ENCODE measurements at places on chromosomes 4 and X.

- DNase-seq = no peak
Measured at GRCh38 chr4:122423246-122423645, 33.3 kb downstream of the IL2 start.

DNA sequence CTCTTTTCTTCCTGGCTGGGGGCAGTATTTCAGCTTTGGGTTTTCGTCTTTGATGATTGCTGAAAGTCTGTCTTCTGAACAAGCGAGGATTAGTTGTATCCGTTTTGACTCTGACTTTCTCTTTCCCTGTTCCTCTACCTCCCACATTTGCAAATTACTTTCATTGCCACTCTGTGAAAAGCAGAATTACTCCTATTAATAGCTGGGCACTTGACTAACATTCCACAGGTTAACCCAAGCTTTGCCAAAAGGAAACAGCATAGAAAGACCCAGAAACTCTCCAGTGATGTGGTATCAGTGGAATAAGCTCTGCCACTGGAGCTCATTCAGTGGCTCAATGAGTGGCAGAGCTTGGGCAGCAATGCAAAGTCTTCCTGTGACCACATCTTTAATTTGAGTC, 238.9 kb downstream of the PALLD start:
- no peak for DNase-seq

DNA sequence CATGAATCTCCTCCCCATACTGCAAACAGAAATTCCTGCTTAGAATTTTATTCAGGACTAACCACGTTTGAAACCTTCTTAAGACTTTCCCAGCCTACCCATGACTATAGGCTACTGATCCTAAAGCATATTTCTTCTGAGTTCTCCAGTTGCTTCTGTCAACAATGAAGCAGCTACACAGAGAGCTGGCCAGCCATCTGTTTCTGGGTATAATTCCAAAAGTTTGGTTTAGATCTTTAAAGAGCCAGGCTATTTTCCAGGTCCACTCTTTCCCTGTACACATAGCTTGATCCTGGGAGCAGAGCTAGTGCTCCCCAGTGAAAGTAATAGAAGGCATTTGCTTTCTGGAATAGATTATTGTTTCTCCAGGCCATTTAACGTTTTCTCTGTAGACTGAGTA, 4.0 kb upstream of the ITM2A start:
- no peak for DNase-seq

GRCh38 chr4:135238940-135239339, 1037.4 kb upstream of the PABPC4L start:
- no peak for DNase-seq

- DNase-seq = no peak
Measured at GRCh38 chr4:24055623-24056022, 165.8 kb upstream of the PPARGC1A start.

DNA sequence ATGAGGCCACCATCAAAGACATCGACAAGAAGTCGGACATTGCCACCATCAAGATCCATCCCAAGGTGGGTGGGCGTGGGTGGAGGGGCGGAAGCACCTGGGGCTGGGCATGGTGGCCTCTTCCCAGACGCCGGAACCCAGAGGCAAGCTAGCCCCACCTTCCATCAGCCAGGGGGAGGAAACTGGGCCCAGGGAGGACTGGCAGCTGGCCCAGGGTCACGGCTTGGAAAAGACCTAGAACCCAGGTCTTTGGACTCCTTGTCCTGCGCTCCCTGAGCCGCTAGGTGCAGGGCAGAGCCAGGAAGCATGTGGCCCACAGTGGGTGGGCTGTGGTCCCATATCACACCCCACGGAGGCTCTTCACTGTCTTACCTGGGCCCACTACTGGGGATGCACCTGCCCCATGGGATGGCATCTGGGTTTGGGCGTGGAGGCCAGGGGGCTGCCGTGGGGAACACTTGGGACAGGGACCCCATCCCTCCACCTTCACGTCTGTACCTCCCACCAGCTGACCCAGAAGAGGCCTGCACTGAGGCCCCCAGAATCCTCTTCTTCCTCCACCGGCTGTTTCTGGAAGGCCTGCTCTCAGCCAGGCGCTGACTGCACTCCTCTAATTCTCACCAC, 17.3 kb downstream of the HTRA3 start:
- no peak for DNase-seq

GRCh38 chr4:121176082-121176934, 12.2 kb upstream of the TNIP3 start:
- no peak for DNase-seq

DNA sequence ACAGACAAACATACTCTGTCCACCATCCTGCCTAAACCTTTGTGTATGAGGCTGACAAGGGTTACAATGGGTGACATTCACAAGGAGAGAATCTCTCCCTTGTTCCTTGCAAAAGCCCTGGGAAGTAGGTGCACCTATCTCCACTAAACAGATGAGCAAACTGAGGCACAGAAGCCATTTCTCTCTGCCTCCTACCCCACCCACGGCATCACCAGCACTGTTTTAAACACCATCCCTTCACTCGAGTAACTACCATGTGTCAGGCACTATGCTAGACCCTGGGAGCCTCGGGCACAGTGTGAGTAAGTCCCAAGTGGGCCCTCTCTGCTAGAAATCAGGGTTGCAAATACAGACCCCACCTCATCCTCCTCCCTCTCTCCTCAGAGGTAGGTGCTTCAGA, 899 bp downstream of the LYAR start:
- no peak for DNase-seq

GRCh38 chr4:2249526-2250356, 7.8 kb upstream of the HAUS3 start:
- no peak for DNase-seq

DNA sequence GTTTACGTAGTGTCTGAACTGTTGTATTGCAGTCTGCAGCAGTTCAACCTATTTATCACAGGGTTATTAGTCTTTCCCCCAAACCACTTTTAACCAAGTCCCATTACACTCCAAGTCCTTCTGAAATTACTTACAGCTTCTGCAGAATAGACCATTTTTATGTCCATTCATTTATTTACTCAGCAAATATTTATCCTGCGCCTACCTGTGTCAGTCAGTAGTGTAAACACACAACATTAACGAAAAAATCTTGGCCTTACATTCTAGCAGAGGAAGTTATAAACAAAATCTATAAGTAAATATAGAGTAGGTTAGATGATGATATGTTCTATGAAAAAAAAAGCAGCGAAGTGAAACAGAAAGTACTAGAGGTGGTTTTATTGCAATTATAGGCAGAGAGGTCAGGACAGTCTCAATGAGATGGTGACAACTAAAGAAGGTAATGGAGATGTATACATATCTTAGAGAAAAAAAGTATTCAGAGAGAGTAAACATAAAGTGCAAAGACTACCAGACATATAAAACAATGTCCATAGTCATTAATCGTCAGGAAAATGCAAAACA, 534.7 kb downstream of the KCNIP4 start:
- DNase-seq = no peak

- DNase-seq = no peak
Measured at GRCh38 chr4:99807666-99808065, 9.0 kb upstream of the DAPP1 start.

DNA sequence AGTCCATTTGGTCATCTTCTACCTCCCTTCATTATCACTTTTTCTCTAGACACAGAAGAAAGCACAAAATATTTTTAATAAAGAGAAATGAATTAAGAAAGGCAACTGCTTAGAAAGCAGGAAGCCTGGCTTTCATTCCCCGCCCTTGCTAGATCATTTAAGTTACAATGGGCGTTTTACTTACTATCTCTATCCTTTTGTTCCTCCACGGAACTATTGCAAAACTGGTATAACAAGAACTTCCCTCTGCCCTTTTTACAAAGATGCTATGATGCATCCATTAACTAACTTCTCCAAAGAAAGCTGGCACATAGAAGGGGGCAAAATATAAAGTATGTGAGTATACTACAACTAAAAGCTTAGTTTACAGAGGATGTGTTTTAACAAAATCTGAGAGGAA, 434.5 kb upstream of the FTHL17 start:
- no peak for DNase-seq

GRCh38 chr4:160403081-160403480, 1300.2 kb downstream of the RAPGEF2 start:
- no peak for DNase-seq

DNA sequence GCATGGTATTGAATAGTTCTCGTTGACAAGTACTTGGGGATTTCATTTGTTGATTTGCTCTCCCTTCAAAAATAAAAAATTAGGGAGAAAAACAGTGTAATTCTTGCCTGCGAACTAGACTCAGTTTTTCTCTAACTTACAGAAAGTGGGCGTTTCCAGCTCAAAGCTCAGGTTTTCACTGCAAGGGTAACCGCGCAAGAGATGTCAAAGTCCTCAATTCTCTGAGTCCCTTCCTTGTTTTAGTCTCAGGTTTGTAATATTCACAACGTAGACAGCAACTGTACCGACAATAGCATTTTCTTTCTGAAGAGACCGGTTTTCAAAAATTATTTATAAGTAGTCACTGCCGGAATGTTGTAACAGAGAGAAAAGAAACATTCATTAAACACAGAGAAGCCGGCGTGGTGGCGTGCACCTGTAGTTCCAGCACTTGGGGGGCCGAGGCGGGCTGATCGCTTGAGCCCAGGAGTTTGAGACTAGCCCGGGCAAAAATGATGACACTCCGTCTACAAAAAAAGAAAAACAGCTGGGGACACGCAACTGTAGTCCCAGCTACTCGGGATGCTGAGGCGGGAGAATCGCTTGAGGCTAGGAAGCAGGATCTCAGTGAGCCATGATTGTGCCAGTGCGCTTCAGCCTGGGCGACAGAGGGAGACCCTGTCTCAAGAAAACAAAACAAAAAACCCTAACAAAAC, 774 bp downstream of the ZCCHC4 start:
- no peak for DNase-seq

- no peak for DNase-seq
Measured at GRCh38 chr4:122758033-122758432, 25.5 kb downstream of the BBS12 start.

- peak; percentile 14 for DNase-seq
Measured at GRCh38 chrX:72540318-72540717, 32.3 kb downstream of the HDAC8 start.

DNA sequence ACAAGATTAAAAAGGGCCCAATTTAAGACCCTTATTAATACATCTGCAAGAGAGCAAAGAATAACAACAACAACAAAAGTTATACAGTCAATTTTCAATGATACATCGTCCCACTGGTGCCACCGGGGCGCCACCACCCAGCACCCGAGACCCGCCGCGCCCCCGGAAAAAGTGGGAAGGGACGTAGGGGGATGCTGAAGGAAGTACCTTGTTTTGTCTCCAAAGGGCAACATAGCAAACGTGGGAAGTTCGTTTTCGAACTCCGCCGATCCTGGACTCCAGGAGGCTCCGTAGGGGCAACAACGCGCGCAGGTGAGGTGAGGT, 1.7 kb downstream of the PDE5A start:
- DNase-seq = no peak

DNA sequence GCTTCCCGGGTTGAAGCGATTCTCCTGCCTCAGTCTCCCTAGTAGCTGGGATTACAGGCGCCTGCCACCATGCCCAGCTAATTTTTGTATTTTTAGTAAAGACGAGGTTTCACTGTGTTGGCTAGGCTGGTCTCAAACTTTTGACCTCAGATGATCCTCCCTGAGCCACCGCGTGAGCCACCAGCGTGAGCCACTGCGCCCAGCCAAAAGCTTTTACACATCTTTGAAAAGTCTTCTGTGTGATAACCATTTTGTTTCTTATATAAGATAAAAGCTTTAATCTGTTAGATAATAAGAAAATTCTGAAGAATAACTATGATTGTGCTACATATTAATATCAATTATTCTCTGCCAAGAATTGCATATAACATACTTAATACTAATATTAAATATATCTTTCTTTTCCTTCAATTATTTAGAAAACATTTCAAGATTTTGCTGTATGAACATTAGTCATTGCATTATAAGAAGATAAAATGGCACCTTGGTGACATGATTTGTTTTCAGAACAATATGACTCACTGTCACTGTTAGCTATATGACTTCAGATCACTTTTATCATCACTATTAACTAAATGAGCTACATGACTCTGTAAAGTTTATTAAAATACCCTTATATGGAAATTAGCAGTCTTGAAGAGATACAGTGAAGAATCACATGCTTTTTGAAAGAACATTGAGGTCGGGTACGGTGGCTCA, 33.4 kb downstream of the RUFY3 start:
- no peak for DNase-seq

GRCh38 chr4:119244344-119244743, 31.8 kb downstream of the USP53 start:
- no peak for DNase-seq

DNA sequence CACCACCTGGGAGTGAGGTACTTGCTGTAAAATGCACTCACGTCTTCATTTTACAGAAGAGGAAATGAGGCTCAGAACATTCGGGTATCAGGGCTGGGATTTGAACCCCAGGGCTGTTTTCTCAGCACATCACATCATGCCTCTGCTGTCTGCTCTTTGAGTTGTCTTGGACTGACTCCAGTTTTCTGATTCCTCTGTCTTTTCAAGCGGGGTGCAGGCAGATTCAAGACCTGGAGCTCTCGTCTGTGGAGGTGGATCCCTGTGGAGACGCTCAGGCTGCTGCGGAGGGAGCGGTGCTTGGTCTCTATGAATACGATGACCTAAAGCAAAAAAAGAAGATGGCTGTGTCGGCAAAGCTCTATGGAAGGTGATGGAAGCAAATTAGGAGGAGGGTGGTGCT, 6.3 kb downstream of the LAP3 start:
- DNase-seq = no peak

DNA sequence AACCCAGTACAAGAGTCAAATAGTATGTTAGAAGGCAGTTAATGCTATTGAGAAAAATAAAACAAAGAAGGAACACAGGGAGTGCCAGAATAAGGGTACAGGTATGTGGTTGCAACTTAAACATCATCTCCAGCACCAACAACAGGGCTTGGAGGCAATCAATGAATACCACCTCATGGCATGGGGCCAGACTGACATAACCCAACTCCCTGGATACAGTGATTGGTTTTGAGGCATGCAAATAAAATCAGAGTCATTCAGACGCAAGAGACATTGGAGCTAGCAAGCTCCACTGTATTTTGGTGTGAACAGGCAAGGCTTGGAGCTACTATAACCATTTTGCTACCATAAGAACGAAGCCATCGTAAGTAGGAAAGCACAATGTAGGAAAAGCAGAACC, 56.7 kb downstream of the PPP3CA start:
- no peak for DNase-seq

DNA sequence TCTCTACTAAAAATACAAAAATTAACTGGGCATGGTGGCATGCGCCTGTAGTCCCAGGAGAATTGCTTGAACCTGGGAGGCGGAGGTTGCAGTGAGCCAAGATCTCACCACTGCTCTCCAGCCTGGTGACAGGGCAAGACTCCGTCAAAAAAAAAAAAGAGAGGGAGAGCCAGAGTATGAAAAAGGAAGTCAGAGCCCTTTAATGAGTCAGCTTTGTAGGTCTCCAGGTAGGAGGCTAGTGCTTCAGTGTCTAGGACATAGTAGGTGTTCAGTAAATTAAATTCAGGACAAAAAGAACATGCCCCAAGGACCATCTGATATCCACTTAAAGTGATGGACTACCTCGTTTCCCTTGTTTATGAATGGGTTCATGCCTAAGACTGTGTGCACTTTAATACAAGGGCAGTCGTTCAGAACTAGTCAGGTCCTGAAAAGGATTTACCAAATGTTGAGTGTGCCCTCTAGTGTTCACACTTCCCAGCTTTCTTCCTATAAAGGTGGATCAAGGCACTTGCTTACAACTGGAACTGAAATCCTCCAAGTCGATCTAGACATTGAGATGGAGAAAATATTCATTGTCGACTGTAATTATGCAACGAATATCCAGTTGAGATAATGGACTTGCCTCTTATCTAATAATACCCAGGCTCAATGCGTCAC, 29.0 kb downstream of the F9 start:
- peak; percentile 20 for DNase-seq
